CD4-positive, alpha-beta memory T cell (primary cell): ENCODE measurements at places on chromosomes 6 and 20. TPM values are rescaled to one million over a fixed set of nuclear protein-coding genes. Genes with fewer than 3 reads are reported as not detected.

Gene MUCL3
- not detected for total RNA-seq

DNA sequence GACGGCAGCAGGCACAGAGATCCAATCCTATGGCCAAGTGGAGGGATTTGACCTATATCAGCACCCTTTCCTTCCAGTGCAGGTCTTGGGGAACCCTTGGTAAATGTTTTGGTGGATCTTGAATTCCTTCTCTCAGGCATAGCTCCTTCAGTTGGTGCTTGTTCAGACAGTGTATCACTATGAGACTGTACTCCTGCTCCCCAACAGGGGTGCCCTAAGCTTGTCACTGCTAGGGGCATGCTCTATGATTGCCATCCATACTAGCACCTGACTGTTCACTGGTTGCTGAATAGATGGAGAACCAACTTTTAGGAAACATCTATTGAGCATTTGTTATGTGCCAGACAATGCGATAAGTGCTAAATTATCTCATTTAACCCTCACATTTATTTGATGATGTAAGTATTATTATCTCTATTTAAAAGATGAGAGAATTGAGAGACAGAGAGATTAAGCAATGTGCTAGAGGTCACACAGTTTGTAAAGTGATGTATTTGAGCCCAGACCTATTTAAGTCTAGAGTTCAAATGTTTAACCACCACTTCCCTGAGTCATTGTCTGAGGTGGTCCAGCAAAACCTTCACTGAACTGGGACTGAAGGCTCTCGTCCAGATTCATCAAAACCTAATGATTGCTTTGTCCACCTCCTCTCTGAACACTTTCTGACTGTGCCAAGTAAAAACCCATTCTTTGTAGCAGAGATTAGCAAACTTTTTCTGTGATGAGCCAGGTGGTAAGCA lies 34.3 kb downstream of the ADGRF1 start:
- H3K4me1 ChIP-seq, result no peaks in the 10 kb centered on the region
- no peak for DNase-seq
- H3K4me3 ChIP-seq, result no peak overlapping the region
- no peak overlapping the region for H3K27ac ChIP-seq
- H3K36me3 ChIP-seq, result no peaks in the 10 kb centered on the region
- no peaks in the 10 kb centered on the region for H3K27me3 ChIP-seq

Gene CLVS2
- total RNA-seq, result not detected

GRCh38 chr6:84866715-84867114 lies 102.3 kb upstream of the TBX18 start:
- H3K4me1 ChIP-seq, result no peaks in the 10 kb centered on the region
- no peak overlapping the region for H3K27ac ChIP-seq
- DNase-seq, result no peak
- no peaks in the 10 kb centered on the region for H3K27me3 ChIP-seq
- H3K4me3 ChIP-seq, result no peak overlapping the region

DNA sequence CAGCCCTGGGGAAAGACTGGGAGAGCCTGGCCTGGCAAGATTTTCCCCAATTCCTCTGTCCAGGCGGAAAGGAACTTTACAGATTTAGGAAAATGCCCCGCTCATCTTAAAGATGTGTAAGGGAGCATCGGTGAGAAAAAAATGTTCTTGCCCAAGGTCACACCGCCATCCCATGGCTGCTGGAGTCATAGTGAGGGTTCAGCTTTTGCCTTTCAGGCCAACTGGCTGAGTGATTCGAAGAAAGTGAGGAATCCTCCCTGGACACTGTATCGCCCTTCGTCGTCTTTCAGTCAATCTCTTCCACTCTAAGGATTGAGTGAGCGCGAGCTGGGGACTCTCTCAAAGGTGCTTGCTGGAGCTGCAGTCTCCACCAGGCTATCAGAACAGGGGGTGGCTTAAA lies 1.4 kb downstream of the WFDC2 start:
- DNase-seq, result no peak
- peaks cover 13% of the 10 kb centered on the region for H3K4me1 ChIP-seq
- peaks cover 31% of the 10 kb centered on the region for H3K27me3 ChIP-seq

GRCh38 chr6:162261598-162261997 lies 466.0 kb downstream of the PRKN start:
- no peaks in the 10 kb centered on the region for H3K27me3 ChIP-seq
- DNase-seq, result no peak
- no peaks in the 10 kb centered on the region for H3K4me1 ChIP-seq
- no peaks in the 10 kb centered on the region for H3K36me3 ChIP-seq

- no peaks in the 10 kb centered on the region for H3K36me3 ChIP-seq
- peaks cover 80% of the 10 kb centered on the region for H3K4me1 ChIP-seq
- H3K27ac ChIP-seq, result peak overlapping the region; percentile 51
- no peak overlapping the region for H3K4me3 ChIP-seq
- DNase-seq, result no peak
These were observed 39.5 kb downstream of the ELOVL5 start for GRCh38 chr6:53309059-53309900.

Gene DEFB132
- not detected for total RNA-seq

DNA sequence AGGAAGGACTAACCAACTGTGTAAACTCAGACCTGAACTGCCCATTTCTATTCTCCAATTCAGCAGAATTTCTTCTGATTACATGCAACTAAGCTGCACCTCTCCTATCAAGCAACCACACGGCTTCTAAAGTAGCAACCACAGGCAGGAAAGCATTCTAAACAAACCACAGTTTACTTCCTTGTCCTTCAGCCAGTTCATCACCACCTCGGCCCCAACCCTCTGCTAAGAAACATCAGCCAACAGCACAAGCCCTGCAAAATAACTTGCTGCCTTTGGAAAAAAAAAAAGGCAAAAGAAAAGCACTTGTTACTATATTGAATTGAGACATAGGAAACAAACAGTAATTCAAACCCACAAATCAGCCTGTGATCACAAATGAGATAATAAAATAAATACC lies 140.3 kb downstream of the NFATC2 start:
- DNase-seq, result peak; percentile 75
- H3K27ac ChIP-seq, result peak overlapping the region; percentile 96
- peak overlapping the region; percentile 40 for H3K4me3 ChIP-seq
- H3K27me3 ChIP-seq, result no peaks in the 10 kb centered on the region
- peaks cover 100% of the 10 kb centered on the region for H3K4me1 ChIP-seq
- peaks cover 15% of the 10 kb centered on the region for H3K36me3 ChIP-seq

Gene GSTA4
- not detected for total RNA-seq

Gene PSMB9
- 144 TPM for total RNA-seq

- H3K4me1 ChIP-seq, result no peaks in the 10 kb centered on the region
- H3K36me3 ChIP-seq, result no peaks in the 10 kb centered on the region
- no peak for DNase-seq
These were observed 49.8 kb upstream of the RUNX2 start for GRCh38 chr6:45278367-45278766.

DNA sequence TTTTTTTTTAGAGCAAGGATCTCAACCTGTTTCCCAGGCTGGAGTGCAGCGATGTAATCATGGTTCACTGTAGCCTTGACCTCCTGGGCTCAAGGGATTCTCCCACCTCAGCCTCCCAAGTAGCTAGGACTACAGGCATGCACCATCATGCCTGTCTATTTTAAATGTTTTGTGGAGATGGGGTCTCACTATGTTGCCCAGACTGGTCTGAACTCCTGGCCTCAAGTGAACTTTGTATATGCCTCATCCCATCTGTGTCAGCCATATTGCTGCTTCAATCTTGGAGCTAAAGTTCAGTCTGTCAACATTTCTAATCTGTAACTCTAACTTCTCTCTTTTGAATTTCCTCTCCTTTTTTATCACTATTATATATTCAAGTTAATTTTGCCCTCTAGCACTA lies 54.3 kb downstream of the CD164 start:
- H3K4me3 ChIP-seq, result no peak overlapping the region
- no peak overlapping the region for H3K27ac ChIP-seq
- no peak for DNase-seq
- no peaks in the 10 kb centered on the region for H3K36me3 ChIP-seq

DNA sequence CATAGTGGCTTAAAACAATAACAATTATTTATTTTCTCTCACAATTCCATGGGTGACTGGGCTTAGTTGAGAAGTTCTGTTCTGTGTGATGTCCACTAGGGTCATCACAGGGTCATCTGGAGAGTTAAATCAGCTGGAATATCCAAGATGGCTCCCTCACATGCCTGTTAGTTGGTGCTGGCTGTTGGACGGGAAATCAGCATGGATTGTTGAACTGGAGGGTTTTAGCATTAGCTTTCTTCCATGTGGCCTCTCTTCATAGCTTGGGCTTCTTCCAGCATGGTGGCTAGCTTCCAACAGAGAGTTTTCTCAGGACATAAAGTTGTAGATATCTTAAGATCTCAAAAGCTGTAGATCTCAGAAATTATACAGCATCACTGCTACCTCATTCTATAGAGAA lies 19.6 kb downstream of the MARCKS start:
- no peak overlapping the region for H3K27ac ChIP-seq
- no peak overlapping the region for H3K4me3 ChIP-seq
- H3K36me3 ChIP-seq, result no peaks in the 10 kb centered on the region
- DNase-seq, result no peak

- H3K4me3 ChIP-seq, result no peak overlapping the region
- H3K27me3 ChIP-seq, result no peaks in the 10 kb centered on the region
- H3K4me1 ChIP-seq, result no peaks in the 10 kb centered on the region
- no peaks in the 10 kb centered on the region for H3K36me3 ChIP-seq
- H3K27ac ChIP-seq, result no peak overlapping the region
- no peak for DNase-seq
These were observed 221.6 kb downstream of the TFAP2A start for GRCh38 chr6:10193321-10193720.

DNA sequence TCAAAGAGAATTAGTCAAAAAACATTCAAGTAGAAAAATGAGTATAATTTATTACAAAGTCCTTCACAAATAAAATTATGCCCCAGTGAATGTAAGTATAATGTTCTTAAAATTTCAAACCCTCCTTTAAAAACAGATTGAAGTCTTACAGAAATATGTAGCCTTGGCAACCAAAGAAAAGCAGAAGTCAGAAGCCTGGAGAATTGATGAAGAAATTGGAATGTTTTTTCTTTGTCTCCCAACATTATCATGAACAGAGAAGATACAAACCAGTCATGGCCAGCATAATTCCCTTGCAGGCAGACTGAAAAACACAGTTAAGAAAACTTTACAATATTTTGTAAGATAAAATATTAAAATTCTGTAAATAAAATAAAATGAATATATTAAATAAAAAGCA lies 221.9 kb downstream of the TBC1D32 start:
- H3K4me3 ChIP-seq, result no peak overlapping the region
- no peak overlapping the region for H3K27ac ChIP-seq
- H3K27me3 ChIP-seq, result no peaks in the 10 kb centered on the region
- DNase-seq, result no peak

GRCh38 chr6:124490122-124490521 lies 472.1 kb upstream of the RNF217 start:
- no peaks in the 10 kb centered on the region for H3K36me3 ChIP-seq
- no peaks in the 10 kb centered on the region for H3K27me3 ChIP-seq
- H3K4me3 ChIP-seq, result no peak overlapping the region
- no peak for DNase-seq
- no peaks in the 10 kb centered on the region for H3K4me1 ChIP-seq

Gene LKAAEAR1
- 0.39 TPM for total RNA-seq

DNA sequence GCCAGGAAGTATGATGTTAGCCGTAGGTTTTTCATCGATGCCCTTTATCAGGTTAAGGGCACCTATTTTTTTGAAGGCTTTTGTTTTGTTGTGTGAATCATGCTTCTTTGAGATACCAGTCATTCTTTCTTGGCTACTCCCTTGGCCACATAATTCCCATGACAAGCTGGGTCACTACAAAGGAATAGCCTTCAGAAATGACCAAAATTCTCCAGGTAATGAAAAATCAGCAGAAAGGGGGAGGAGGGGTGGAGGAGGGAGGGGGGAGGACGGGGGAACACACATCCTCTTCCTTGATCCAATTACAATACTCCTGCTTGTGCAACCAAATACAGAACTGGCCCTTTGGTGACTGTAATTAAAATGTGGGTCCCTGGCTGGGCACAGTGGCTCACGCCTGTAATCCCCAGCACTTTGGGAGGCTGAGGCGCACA lies 21.7 kb upstream of the TGM2 start:
- no peak overlapping the region for H3K27ac ChIP-seq
- no peaks in the 10 kb centered on the region for H3K27me3 ChIP-seq
- H3K4me1 ChIP-seq, result no peaks in the 10 kb centered on the region
- no peaks in the 10 kb centered on the region for H3K36me3 ChIP-seq

DNA sequence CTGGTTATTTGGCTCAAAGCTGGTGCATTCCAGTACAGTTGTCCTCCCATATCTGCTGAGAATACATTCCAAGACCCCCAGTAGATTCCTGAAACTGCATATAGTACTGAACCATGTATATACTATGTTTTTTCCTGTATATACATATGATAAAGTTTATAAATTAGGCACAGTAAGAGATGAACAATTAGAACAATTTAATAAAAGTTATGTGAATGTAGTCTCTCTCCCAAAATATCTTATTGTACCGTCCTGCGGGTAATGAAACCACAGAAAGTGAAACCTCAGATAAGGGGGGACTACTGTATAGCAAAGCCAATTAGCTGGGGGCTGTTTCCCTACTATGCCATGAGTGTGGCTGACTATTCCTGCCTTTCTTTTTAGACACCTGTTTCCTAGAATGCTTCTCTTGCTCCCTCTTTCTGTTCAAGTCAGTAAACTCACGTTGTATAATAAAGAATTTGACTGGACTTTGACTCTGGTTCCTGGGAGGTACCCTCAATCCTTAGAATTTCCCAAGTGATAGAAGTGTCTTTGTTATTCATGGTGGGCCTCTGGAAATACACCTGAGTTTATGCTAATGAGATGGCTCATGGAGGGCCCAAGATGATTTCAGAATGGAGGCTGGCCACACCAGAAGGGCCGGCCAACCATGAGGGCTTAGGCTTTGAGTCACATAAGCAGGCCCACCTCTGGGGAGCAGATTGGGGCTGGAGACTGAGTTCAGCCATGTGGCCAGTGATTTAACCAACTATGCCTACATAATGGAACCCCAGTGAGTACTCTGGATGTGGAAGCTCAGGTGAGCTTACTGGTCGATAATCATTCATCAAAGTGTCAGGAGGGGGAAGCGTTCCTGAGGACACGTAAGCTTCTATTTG lies 689 bp upstream of the BLOC1S5 start:
- H3K27ac ChIP-seq, result peak overlapping the region; percentile 92
- peaks cover 21% of the 10 kb centered on the region for H3K4me1 ChIP-seq
- peak overlapping the region; percentile 97 for H3K4me3 ChIP-seq
- no peaks in the 10 kb centered on the region for H3K27me3 ChIP-seq
- no peak for DNase-seq

DNA sequence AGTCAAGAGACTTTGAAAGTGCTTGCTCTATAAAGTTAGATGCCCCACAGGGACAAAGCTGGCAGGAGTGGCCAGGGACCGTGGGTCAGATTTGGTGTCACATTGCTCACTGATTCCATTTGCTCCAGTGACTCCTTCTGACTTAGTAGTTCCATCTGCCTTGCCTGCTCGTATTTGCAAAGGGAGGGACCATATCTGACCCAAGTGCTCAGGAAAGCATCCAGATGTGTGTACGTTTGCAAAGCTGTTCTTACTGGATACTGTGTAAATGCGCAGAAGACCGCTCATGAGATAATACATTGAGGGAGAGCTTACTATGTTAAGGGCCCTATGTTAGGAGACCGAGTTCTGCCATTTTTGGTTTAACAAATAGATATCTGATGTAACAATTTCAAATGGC lies 21.2 kb upstream of the CCN6 start:
- no peaks in the 10 kb centered on the region for H3K36me3 ChIP-seq
- no peaks in the 10 kb centered on the region for H3K27me3 ChIP-seq
- H3K4me3 ChIP-seq, result no peak overlapping the region
- peaks cover 79% of the 10 kb centered on the region for H3K4me1 ChIP-seq
